ENCODE measurements at places on chromosomes 12 and 14.

DNA sequence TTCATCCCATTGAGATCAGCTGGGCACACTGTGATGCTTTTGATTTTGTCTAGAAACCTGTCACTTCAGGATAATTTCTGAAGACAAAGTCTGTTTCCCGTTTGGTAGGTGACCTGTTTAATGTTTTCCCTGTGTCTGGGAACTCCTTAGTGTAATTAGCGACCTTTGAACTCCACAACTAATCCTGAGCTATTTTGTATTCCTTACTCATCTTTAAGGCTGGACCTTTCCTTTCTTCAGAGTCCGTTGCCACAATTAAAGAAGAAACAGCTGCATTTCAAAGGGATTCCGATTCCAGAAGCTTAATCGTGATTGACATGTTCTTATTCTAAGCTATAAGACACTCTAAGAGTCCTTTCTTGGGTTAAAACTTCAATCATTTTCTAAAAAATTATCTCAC, 22.0 kb downstream of the AP5M1 start:
- no peak for DNase-seq

DNA sequence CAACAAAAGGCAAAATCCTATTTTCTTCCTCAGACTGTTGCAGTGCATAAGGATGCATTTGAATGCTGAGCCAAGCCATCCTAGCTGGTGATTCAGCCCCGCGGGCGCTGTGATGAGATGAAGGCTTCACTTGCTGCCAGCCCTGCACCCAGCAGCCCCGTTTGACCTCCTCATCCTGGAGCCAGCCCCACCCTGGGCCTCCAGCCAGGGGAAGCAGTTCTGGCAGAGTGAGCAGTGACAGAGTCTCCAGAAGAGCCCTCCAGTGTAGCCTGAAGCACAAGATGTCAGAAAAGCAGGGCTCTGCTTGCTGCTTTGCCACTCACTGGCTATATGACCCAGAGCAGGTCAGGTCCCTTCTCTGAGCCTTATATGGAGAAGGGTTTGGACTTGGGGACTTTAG, 96.2 kb upstream of the HSPB8 start:
- no peak for DNase-seq

DNA sequence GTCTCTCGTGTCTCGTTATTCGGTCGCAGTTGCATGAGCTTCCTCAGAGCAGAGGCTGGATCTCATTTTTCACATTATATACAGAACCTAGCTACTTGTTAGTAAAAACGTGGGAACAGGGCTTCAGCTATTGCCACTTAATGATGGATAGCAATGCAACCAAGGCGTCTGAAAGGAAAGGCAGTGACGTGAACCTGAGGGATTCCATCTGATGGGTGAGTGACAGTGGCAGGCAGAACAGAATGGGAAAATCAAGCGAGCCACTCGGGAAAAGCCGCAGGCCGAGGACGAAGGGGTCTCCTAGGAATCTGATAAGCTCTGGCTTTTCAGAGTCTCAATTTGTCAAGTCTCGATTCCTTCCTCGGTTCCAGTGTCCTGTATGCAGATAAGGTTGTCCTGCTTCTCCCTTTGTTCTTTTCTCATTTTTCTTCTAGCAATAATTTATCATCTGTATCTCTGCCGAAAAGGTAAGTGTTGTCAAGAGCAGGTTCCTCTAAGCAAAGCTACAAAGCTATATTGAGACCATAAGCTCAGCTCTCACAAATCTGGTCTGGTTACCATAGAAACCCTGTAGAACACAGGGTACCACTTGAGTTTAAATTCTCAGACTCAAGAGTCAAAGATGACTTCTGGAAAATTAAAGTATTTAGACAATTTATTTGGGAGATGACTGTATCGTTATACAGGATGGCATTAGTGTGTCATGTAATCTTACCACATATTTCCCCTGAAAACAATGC, 416.6 kb downstream of the GLT1D1 start:
- DNase-seq, result no peak

DNA sequence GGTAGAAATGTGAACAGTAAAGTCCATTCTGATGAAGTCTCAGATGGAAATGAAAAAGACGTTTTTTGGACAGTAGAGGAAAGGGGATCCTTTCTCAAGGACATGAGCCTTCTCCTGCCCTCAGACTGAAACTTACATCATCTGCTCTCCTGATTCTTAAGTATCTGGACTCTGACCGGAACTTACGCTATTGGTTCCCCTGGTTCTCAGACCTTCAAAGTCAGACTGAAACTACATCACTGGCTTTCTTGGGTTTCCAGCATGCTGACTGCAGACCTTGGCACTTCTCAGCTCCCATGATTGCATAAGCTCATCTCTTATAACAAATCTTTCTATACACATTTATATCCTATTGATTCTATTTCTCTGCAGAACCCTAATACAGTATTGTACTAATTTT, 291.0 kb downstream of the SNAPC1 start:
- DNase-seq, result no peak

DNA sequence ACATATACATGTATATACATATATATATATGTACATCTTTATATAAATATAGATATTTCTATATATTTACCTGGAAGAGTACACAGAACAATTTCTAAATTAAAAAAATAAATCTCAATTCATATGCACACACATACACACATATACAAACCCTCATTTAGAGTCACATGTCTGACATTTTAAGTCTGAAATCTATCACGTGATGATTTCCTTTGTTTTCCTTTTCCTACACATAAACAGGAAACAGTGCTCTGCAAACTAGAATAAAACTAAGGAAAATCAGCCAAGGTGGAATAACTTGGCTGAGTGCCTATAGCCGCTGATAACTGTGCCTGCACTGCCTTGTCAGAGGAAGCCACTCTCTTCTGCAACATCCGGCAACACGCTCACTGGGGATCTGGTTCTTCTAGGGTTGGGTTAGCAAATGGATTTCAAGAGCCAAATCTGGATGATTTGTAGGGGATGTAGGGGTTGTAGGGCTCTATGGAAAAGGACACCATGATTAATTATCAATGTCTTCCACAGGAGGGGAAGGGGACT, 480.7 kb downstream of the TMEM132D start:
- DNase-seq, result no peak

GRCh38 chr14:76901171-76902055, 75.2 kb downstream of the LRRC74A start:
- DNase-seq, result no peak

DNA sequence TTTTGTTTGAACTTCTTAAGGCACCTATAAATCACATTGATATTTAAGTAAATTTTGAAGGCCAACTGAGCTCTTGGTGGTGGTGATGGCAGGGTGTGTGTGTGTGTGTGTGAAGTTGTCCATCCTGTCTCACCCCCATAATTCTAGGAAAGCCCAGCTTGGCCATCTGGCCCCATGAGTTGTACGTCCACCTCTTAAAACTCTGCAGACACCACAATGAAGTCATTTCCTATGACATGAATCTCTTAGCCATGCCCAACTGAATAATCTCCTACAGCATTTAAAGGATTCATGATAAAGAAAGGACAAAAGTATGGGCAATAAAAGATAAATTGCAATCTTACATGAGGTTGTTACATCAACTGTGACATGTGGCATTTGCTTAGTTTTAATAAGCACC, 123.4 kb downstream of the TTC7B start:
- DNase-seq, result no peak

- DNase-seq, result no peak
Observed at GRCh38 chr12:71125515-71125914, 32.3 kb downstream of the TSPAN8 start.

GRCh38 chr12:58540480-58541299, 379.6 kb downstream of the LRIG3 start:
- DNase-seq, result peak; percentile 27

Measured in activated CD4-positive, alpha-beta T cell treated with anti-CD3 and anti-CD28 coated beads, Interleukin-2, Interleukin-4, amounts not matched to agents 100 ng/mL and 50 ng/mL, durations not matched to agents 16 hours and 8 hours (primary cell).